ENCODE measurements at places on chromosomes 5 and 9.

- no peak overlapping the region for H3K27ac ChIP-seq
- H3K27me3 ChIP-seq, result peaks cover 41% of the 10 kb centered on the region
- H3K4me3 ChIP-seq, result no peak overlapping the region
- no peaks in the 10 kb centered on the region for H3K4me1 ChIP-seq
These were observed 100.7 kb downstream of the YTHDC2 start for GRCh38 chr5:113614191-113614590.

DNA sequence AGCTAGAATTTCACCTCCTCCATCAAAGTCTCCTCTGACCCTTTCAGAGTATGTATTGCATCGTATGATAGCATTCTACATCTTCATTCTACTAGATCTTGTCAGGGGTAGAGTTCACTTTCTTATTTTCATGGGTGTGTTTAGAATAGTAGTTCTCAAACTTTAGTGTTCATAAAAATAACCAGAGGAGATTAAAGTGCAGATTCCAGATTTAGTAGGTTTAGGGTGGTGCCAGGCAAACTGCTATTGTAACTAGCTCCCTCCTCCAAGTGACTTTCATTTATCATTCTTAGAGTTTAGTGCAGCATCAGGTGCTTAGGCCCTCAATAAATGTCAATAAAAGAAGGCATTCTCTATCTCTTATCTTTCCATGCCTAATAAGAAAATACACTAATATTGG is 7.2 kb upstream of the FYB1 start:
- DNase-seq, result no peak
- peaks cover 28% of the 10 kb centered on the region for H3K4me1 ChIP-seq
- H3K27ac ChIP-seq, result no peak overlapping the region
- H3K4me3 ChIP-seq, result no peak overlapping the region
- H3K36me3 ChIP-seq, result peaks cover 3% of the 10 kb centered on the region

GRCh38 chr5:154962494-154962893 is 21.6 kb downstream of the MRPL22 start:
- no peaks in the 10 kb centered on the region for H3K27me3 ChIP-seq
- H3K27ac ChIP-seq, result no peak overlapping the region
- H3K36me3 ChIP-seq, result peaks cover 34% of the 10 kb centered on the region
- no peak overlapping the region for H3K4me3 ChIP-seq
- no peak for DNase-seq

- no peak overlapping the region for H3K4me3 ChIP-seq
- peaks cover 6% of the 10 kb centered on the region for H3K27me3 ChIP-seq
- H3K27ac ChIP-seq, result no peak overlapping the region
- no peaks in the 10 kb centered on the region for H3K36me3 ChIP-seq
These were observed 26.0 kb downstream of the GABRP start for GRCh38 chr5:170809551-170809950.

DNA sequence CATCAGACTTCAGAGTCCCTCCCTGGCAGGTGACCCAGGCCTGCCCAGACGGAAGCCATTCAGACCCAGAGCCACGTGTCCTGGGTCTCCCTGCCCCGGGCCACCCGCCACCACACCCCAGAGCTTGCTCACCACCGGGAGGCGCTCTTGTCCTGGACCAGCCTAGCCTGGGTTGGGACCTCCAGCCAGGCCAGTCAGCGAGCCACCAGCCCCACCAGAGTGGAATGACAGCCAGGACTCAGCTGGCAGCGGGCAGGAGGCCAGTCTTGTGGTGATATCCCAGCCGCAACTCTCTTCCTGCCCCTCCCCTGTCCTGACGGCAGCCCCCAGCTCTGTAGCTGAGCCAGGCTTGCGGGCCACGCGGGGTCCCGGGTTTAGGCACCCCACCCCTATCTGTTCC is 1.7 kb upstream of the PTGDS start:
- H3K27me3 ChIP-seq, result no peaks in the 10 kb centered on the region
- H3K4me3 ChIP-seq, result peak overlapping the region; percentile 52
- DNase-seq, result no peak
- H3K4me1 ChIP-seq, result peaks cover 21% of the 10 kb centered on the region

- H3K36me3 ChIP-seq, result peaks cover 1% of the 10 kb centered on the region
- no peaks in the 10 kb centered on the region for H3K4me1 ChIP-seq
- DNase-seq, result no peak
- peaks cover 21% of the 10 kb centered on the region for H3K27me3 ChIP-seq
- H3K4me3 ChIP-seq, result no peak overlapping the region
- H3K27ac ChIP-seq, result no peak overlapping the region
These were observed 47.7 kb upstream of the BOD1 start for GRCh38 chr5:173664154-173664526.

GRCh38 chr5:181232593-181232992 is 9.5 kb downstream of the TRIM41 start:
- peaks cover 67% of the 10 kb centered on the region for H3K36me3 ChIP-seq
- DNase-seq, result no peak
- no peaks in the 10 kb centered on the region for H3K27me3 ChIP-seq
- no peak overlapping the region for H3K4me3 ChIP-seq
- H3K4me1 ChIP-seq, result peaks cover 25% of the 10 kb centered on the region
- H3K27ac ChIP-seq, result no peak overlapping the region

DNA sequence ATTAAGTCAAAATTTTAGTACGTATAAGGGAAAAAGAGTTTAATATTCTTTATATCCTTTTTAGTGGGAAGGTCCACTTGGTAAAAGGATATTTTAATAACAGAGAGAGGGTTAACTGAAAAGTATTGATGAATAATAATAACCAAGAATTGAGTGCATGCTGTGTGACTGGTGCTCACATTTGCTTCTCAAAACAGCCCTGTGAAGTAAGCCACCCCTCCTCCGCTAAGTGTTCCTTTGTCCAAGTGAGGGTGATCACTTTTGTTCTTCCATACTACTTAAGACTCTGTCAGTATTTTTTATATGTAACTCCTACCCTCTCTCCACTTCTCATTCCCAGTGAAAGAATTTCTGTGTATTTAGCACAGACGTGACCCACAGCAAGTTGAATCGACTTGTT is 51.5 kb downstream of the SLC44A1 start:
- no peaks in the 10 kb centered on the region for H3K27me3 ChIP-seq
- H3K4me3 ChIP-seq, result no peak overlapping the region
- no peak overlapping the region for H3K27ac ChIP-seq
- H3K4me1 ChIP-seq, result peaks cover 5% of the 10 kb centered on the region
- peaks cover 6% of the 10 kb centered on the region for H3K36me3 ChIP-seq
- no peak for DNase-seq

- no peaks in the 10 kb centered on the region for H3K36me3 ChIP-seq
- peaks cover 81% of the 10 kb centered on the region for H3K27me3 ChIP-seq
- peaks cover 7% of the 10 kb centered on the region for H3K4me1 ChIP-seq
- no peak for DNase-seq
- H3K27ac ChIP-seq, result no peak overlapping the region
- H3K4me3 ChIP-seq, result no peak overlapping the region
These were observed 94.2 kb downstream of the FOXD1 start for GRCh38 chr5:73354406-73354805.

DNA sequence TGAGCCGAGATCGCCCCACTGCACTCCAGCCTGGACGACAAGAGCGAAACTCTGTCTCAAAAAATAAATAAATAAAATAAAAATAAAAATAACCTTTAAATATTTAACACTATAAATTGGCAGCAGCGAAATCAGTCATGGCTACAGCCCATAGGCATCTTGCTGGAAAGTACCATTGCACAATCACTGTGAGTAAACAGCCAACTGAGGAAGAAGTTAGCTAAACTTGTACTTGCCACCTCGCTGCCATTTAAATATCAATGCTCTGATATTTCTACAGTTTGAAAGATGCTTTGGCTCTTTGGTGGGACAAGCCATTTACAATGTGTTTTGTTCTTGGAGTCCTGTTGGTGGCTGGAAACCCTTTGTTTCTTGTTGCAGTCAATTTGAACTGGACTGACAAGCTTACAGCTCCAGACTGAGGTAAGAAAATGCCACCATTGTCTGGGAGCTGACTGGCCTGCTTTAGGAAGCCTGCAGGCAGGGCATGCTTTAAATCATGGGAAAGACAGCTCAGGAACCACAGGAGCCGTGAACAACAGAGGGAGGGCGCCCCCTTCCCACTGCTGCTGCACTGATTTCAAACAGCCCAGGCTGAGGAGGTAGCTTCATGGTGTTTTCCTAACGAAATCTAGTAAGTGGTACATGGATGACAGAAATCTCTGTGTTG is 322.8 kb upstream of the RFX3 start:
- no peak overlapping the region for H3K27ac ChIP-seq
- peaks cover 32% of the 10 kb centered on the region for H3K27me3 ChIP-seq
- no peak for DNase-seq
- H3K4me1 ChIP-seq, result no peaks in the 10 kb centered on the region
- no peak overlapping the region for H3K4me3 ChIP-seq

GRCh38 chr5:98415663-98416062 is 357.8 kb upstream of the RGMB start:
- DNase-seq, result no peak
- no peak overlapping the region for H3K4me3 ChIP-seq
- no peaks in the 10 kb centered on the region for H3K27me3 ChIP-seq
- H3K36me3 ChIP-seq, result no peaks in the 10 kb centered on the region
- H3K27ac ChIP-seq, result no peak overlapping the region

DNA sequence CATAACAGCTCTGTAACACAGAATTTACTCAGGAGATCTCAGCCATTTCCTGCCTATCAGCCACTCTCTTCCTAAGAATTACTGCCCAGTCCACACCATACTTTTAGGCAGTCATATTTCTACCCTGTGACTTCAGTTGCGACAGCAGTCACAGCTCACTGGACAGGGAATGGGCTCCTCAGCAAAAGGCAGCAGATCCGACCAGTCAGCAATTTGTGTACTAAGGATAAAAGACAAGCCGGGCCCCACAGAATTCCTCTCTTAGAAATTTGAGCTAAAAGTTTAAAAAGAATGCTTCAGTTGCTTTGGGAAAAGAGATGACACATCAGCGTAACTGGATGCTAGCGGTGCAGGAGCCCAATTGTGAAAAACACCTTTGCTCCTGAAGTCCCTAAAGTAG is 172.1 kb downstream of the ENC1 start:
- no peaks in the 10 kb centered on the region for H3K36me3 ChIP-seq
- DNase-seq, result no peak
- H3K27me3 ChIP-seq, result peaks cover 1% of the 10 kb centered on the region
- no peak overlapping the region for H3K27ac ChIP-seq
- H3K4me3 ChIP-seq, result no peak overlapping the region

GRCh38 chr5:127867022-127867783 is 164.0 kb downstream of the CCDC192 start:
- H3K36me3 ChIP-seq, result no peaks in the 10 kb centered on the region
- no peak overlapping the region for H3K4me3 ChIP-seq

GRCh38 chr5:134560698-134561097 is 35.2 kb downstream of the JADE2 start:
- no peak overlapping the region for H3K4me3 ChIP-seq
- H3K36me3 ChIP-seq, result peaks cover 50% of the 10 kb centered on the region
- H3K27me3 ChIP-seq, result no peaks in the 10 kb centered on the region
- peaks cover 15% of the 10 kb centered on the region for H3K4me1 ChIP-seq
- no peak for DNase-seq

DNA sequence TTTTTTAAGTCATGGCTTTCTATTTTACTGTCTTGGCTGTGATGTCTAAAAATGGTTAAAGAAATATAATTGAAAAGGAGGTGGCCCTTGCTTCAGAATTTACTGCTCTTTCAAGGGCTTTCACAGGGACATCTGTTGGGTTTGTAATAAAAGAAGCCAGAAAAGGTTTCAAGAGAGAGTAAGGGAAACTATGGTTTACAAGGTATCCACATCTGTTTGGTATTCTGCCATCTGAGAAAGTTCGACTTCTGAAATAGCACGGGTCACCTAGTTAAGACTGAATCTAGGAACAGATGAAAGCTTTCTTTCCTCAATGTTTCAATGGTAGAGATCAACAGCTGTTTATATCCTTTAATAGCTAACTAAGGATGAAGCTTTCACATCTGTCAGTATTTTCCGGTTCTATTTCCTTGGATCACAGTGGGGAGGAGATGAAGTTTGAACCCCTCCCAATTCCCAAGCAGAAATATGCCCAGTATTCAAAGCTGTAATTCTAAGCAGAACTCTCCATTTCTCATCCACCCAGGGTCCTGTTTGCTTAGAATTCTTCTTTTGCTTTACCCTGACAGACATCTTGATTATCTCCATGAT is 72.8 kb upstream of the IFNK start:
- no peak overlapping the region for H3K4me3 ChIP-seq
- H3K27me3 ChIP-seq, result no peaks in the 10 kb centered on the region
- no peaks in the 10 kb centered on the region for H3K4me1 ChIP-seq
- DNase-seq, result no peak
- H3K36me3 ChIP-seq, result no peaks in the 10 kb centered on the region

DNA sequence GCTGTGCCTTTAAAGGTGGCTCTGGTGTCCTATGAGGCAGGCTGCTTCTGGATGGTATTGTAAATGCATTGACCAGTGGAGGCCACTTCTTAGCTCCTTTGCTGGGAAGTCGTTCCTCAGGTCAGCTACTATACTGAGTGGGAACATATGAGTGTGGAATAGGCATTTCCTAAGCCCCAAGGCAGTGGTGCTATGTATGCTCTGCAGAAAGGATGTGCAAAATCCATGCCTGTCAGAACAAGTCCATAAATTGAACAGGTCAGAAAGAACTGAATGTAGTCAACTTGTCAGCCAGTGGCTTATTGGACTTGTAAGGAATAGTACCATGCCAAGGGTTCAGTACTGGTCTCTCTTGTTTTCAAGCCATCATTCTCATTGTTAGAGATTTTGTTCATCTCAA is 216.4 kb downstream of the CDH10 start:
- no peaks in the 10 kb centered on the region for H3K27me3 ChIP-seq
- no peak overlapping the region for H3K4me3 ChIP-seq
- no peak overlapping the region for H3K27ac ChIP-seq
- no peak for DNase-seq
- no peaks in the 10 kb centered on the region for H3K36me3 ChIP-seq

- no peak overlapping the region for H3K27ac ChIP-seq
- no peak overlapping the region for H3K4me3 ChIP-seq
- no peaks in the 10 kb centered on the region for H3K27me3 ChIP-seq
These were observed 133.2 kb downstream of the MTX3 start for GRCh38 chr5:79857714-79858409.

DNA sequence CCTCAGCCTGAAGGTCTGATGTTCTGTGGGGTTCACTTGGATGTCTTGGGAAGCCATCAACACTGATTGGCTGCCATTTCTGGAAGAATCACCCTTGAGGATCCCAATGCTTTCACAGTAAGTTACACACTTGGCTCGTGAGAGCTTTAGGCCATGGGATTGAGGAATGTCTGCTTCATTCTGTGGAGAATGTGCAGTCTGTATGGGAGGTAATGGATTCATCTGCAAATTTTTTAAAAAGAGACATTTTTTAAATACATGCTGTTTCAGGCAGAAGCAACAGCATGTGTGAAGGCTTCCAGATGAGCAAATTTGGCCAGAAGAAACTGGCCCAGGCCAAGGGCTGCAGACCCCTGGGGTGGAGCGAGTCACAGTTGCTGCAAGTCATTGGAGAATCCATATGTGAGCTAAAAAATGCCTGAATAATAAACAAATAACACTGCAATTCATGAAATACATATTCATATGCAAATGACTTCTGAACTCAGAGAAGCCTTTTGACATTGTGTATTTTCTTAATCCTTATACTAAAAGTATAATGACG is 146.3 kb upstream of the RASEF start:
- no peaks in the 10 kb centered on the region for H3K27me3 ChIP-seq
- no peak for DNase-seq
- H3K36me3 ChIP-seq, result peaks cover 1% of the 10 kb centered on the region
- no peak overlapping the region for H3K27ac ChIP-seq

Data from central memory CD8-positive, alpha-beta T cell (primary cell).